ENCODE measurements at places on chromosomes 16 and 17.

GRCh38 chr16:69171325-69172084 lies 15.5 kb upstream of the SNTB2 start:
- no peak for DNase-seq

DNA sequence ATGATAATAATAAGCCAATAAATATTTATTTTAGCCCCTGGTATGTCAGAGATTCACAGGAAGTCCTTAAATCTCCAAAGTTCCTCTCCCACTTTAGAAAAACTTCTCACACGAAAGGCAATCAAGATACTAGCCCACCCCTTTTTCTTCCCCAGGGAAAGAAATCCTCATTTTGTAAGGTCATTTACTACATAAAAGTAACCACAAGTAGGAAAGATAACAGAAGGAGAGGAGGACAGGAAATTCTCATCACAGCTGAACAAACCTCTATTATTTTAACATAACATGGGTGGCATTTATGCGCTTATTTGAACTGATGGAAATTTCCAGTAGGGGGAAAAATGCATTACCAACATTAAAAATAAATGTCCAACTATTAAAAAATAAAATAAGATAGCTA lies 3.4 kb downstream of the FAM222B start:
- DNase-seq = no peak

DNA sequence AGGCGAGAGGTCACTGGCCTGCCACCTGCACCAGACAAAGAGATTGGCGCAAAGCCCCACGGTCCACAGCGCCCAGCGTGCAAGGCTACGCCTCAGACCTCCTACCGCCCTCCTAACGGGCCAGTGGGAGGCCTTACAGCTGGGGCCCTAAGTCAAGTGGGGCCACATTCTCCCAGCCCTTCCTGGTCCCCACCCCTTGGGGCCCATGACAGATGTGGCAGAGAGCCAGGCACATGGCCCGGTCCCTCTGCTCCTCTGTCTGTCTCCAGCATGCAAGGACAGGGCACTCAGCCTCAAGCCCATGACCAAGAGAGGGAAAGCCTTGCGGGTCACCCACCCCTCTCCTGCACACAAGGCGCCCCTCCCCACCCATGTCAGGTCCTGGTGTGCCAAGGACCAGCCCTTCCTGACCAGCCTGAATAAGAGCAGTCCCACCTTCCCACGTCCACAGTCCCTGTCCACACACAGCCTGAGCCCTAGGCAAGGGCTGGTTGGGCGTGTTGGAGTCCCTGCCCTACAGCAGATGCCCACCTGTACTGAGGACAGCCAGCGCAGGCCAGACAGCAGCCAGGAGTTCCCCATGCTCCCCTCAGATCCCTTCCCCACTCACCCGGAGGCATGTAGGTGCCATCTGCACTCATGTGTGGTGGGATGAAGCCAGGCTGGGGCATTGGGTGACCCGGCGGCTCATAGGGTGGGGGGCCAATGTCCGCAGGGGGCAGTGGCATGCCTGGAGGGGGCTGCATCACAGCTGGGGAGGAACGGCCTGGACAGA lies 25.3 kb downstream of the CDIP1 start:
- no peak for DNase-seq

DNA sequence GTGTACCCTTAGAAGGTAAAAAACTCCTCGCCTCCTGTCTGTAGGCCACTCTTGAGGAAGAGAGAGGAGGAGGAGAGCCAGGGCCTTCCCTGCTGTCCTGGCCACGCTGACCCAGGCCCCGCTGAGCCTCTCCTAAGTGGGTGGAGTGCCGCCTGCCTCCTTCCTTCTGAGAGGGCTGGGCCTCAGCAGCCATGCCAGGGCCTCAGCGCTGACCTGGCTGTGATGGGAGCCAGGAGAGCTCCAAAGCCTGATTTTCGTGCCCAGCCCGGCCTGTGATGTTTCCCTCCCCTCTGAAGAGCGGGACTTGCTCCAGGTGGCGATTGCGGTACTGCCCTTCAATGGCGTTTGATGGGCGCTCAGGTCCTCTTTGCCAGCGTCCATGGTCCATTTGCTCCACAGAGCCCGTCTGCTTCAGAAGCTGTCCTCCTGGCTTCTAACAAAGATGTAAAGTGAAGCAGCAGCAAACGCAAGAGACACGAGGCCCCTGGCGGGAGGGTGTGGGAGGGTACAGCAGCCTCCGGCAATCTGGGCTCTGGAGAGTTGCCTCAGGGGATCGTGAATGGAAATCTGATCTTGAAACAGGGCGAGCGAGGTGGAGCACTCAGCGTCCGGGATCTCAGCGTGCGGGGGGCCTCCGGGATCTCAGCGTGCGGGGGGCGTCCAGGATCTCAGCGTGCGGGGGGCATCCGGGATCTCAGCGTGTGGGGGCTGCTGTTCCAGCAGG lies 93.5 kb downstream of the NPIPB11 start:
- no peak for DNase-seq

DNA sequence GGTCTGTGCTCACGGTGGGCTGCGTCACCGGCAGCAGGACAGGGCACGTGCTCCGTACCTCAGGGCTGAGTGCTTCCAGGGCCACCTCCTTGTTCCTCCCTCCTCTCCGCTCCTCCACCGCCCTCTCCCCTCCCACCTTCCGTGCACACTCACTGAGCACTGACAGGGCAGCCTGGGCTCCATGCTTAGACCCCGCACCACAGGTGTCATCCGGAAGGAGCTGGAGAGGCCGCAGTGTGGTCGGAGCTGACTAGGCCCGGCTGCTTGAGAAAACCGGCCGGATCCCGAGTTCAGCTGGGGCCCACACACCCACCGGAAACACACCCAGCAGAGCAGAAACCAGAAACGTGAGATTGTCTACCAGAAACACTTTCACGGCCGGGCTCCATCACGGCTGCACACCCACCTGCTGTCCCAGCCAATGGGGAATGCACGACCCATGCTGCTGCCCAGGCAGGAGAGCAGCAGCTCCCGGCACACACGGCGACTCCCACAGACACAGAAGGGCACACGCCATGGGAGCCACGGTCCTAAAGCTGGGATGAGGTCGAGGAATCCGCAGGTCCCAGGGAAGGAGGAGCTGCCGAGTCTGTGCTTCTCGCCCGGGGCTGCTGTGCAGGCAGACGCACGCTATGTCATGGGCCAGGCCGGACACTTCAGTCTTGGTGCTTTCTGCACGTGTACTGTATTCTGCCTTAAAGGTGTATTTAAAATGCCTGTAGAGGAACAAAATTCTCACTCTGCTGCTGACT lies 55.0 kb upstream of the ZNF469 start:
- no peak for DNase-seq

DNA sequence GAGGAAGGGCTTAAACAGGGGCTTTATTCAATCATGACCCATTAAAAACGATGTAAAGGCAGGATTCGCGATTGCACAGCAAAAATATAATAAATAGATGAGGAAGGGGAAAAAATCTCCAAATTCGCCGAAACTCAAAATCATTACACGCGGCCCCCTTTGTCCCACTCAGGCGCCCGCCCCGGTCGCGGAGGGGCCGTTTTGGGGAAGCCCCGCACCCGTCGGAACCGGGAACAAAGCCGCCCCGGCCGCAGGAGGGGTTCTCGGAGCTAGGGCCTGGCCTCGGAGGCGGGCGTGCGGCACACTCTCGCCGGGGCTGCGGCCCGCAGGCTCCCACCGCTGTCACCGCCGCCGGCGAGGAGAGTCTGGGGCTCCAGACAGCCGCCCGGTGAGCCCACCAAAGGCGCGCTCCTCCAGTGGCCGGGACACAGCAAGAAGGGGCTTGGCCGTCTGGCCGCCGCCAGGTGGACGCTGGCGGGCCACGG lies 521 bp downstream of the C16orf87 start:
- peak; percentile 22 for DNase-seq

DNA sequence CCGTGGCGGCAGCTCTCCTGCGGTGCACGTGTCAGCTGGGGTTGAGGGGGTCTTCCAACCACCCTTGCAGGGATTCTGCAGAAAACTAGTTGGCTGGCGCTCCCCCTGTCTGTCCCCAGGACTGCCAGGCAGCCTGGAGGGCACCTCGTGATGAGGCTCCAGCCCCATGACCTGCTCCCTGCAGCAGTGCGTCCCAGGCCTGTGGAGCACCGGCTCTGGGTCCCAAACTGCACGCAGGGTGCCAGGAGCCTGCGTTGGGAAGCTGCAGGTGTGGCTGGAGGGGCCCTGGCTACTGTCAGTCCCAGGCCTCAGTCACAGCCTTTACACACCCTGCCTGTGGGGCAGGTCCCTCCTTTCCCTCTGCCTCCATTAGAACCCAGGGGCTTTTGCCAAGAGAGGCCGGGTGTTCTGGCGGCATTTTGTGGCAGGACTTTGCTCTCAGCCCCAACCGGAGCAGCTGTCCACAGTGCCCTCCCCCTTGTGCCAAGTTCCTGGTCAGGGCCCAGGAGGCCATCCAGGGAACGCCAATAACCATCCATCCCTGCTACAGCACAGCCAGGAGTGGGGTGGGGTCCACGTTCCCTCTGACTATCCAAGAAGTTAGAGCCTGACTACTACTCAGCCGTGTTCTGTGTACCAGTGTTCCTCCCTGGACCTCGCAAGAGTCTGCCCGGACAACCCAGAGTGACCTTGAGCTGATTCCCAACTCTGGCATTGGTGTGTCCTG lies 9.2 kb downstream of the CHMP6 start:
- DNase-seq = no peak

GRCh38 chr17:34761646-34762045 lies 182.3 kb downstream of the TMEM132E start:
- no peak for DNase-seq

DNA sequence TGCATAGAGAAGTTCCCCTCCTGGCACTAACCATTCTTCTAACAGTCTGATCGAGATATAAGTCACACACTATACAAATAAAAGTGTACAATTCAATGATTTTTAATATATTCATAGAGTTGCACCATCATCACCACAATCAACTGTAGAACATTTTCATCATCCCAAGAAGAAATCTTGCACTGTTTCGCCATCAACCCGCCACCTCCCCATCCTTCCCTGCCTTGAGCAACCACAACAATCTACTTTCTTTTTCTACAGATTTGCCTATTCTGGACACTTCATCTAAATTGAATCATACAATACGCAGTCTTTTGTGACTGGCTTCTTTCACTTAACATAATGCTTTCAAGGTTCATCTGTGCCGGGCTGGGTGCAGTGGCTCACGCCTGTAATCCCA lies 33.0 kb upstream of the GUCY2D start:
- DNase-seq = no peak

DNA sequence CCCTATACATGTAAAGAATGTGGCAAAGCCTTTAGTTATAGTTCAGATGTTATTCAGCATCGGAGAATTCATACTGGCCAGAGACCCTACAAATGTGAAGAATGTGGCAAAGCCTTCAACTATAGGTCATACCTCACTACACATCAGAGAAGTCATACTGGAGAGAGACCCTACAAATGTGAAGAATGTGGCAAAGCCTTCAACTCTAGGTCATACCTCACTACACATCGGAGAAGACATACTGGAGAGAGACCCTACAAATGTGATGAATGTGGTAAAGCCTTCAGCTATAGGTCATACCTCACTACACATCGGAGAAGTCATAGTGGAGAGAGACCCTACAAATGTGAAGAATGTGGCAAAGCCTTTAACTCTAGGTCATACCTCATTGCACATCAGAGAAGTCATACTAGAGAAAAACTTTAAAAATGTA lies 42.5 kb downstream of the ZNF267 start:
- no peak for DNase-seq

GRCh38 chr16:50151322-50151721 lies 1.8 kb upstream of the TENT4B start:
- DNase-seq = no peak

DNA sequence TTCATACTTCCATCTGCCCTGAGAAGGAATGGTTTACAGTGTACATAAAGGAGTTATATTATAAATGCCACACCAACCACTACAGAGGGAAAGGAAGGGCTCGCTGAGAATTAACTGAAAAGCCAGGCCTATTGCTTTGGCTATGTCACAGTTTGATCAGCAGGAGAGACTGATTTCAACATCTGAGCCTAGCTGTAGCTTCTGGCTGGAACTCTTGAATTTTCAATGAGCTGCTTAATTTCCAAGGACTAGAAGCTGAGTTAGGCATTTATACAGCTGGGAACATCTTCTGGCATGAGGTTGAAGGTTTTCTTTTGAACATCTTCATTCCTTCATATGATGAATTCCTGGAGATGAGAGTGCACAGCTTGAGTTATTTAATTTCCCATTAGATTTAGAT lies 47.6 kb upstream of the GNAO1 start:
- DNase-seq = no peak

DNA sequence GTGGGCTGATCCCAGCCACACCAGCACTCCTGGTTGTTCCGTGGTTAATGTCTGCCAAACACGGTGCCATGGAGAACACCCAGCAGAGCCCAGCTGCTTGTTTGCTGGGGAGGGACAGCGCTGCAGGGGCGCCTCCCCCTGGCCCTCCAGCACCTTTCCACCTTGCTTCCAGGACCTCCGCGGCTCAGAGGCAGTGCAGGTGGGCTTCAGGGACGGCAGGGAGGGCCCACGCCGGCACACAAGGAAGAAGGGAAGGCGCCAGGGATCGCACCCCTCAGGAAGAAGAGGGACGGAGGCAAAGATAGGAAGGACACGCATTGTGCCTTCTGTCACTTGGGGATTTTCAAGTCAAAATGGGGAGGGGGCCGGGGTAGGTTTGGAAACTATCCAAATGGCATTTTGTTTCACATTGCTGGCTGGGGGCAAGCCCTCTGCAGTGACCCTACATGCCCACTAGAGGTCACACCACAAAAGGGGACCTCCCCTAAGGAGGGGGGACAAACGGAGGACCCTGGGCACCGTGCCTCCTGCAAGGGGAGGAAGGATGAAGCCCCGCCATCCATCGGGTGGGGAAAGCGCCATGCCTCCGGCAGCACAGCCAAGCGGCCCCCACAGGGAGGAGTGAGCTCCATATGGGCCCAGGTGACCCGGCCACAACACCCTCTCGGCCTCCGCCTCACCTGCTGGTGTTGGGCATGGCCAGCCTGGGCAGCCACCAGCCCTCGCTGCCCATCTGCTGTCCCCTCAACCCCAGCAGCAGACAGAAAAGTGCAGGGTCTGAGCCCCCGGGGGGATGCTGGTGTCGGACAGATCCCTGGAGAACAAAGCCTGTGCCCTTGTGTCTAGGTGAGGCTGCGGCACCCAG lies 7.5 kb upstream of the C16orf95 start:
- no peak for DNase-seq

GRCh38 chr16:5187402-5187952 lies 89.9 kb upstream of the EEF2KMT start:
- no peak for DNase-seq

DNA sequence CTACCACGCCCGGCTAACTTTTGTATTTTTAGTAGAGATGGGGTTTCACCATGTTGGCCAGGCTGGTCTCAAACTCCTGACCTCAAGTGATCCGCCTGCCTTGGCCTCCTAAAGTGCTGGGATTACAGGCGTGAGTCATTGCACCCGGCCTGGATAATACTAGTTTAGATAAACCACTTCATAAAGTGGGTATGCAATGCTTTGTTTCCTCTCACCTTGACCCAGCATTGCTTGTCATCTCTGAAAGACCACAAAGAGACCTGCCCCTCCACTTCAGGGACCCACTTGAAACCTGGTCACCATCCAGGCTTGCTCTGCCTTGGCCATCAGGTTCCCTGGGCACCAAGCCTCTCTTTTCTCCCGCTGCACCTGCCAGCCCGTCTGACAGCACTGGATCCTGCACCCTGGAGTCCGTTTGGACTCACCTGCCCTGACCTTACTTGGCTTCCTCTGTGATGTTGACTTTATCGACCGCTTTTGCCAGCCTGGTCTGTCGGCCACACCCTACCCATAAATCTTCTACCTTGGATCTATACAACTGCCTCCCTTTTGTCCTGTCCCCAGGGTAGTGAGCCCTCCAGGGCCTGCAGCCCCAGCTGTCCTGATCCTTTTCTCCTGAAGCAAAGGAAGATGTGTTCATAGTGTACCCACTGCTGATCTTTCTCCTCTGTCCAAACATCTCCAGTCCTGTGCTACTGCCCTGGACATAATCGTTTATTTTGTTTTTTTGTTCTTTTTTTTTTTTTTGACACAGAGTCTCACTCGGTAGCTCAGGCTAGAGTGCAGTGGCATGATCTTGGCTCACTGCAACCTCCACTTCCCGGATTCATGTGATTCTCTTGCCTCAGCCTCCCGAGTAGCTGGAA lies 12.7 kb upstream of the ZG16 start:
- no peak for DNase-seq
